NCI-H526 (cell line): ENCODE measurements at places on chromosomes 4 and X.

- no peak for DNase-seq
Measured at GRCh38 chr4:26837993-26838842, 22.4 kb upstream of the STIM2 start.

DNA sequence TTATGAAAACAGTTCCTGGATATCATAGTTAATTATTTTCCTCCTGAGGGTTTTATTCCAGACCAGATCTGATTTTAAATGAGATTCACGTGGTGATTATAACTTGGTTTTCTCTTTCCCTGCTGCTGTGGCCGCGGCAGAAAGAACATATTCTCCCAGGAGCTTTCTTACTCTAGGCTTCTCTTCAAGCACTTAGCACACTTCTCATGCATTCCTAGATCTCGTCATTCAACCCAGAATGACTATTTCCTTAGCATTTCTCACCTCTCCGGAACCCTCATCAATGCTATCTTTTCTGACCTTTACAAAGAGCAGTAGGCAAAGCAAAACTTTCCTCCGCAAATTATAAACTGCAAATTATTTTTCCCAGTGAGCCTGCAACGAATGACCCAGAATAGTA, 122.9 kb downstream of the GPAT3 start:
- DNase-seq = no peak

DNA sequence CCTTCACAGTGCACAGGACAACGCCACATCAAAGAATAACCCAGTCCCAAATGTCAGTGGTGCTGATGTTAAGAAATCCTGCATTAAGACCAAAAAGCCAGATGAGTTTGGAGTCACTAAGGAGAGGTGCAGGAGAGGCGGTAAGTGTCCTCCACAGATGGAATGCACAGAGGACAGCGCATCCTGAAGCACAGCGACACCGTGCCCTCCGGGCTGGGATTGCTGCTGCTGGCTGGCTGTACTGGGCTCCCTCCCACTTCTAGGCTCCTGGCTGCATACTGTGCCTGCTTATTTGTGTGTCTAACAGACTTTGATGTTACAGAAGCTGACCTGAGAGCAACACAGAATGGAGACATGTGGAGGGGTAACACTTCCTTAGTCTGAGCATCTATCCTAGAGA, 325.6 kb upstream of the BOD1L1 start:
- no peak for DNase-seq

GRCh38 chrX:124263743-124264142, 68.7 kb upstream of the TEX13D start:
- DNase-seq = no peak

DNA sequence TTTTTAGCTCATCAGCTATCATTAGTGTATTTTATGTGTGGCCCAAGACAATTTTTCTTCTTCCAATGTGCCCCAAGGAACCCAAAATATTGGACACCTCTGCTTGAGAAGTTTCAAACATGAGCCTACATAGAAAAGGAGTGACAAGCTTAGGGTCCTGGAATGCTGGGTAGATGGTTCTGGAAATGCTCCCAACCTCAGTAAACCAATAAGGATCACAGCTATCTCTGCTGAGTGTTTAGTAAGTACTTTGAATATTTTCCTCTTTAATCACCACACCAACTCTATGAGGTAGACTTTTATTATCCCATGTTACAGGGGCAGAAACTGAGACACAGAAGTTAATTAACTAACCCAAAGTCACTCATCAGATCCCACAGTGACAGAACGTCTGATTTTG, 164.9 kb upstream of the KLF3 start:
- no peak for DNase-seq
